ENCODE measurements at places on chromosomes 6 and 20.

- no peak for DNase-seq
Observed at GRCh38 chr6:53107091-53107490, 41.5 kb downstream of the GCM1 start.

DNA sequence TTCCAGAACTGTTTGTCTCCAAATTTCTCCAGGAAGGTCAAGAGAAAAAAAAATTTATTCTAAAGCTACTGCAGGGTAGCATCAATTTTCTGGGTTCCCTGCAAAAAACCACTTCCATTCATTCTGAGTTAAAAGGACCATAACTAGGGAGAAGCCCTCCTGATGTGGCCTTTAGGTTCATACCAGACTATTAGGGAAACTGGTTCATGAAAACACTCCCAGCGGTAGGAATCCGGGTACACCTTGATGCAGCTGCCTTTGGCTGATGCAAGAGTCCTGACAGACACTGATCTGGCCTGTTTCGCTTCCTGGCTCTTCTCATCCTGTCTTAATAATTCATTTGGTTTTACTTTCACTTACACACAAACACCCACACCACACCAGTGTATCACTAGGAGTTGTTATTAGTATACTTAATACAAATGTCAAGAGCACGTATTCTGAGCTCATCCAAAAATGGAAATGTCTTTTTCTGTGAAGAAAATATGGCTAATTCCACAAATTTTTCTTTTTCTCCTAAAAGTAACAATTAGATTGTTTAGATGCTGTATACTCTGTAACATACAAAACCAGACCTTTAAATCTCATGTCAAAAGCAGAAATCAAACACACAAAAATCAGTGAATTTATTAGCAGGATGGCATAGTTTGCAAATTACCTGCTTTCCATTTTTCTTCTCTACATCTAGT, 38.4 kb upstream of the ARHGAP18 start:
- peak; percentile 70 for DNase-seq

DNA sequence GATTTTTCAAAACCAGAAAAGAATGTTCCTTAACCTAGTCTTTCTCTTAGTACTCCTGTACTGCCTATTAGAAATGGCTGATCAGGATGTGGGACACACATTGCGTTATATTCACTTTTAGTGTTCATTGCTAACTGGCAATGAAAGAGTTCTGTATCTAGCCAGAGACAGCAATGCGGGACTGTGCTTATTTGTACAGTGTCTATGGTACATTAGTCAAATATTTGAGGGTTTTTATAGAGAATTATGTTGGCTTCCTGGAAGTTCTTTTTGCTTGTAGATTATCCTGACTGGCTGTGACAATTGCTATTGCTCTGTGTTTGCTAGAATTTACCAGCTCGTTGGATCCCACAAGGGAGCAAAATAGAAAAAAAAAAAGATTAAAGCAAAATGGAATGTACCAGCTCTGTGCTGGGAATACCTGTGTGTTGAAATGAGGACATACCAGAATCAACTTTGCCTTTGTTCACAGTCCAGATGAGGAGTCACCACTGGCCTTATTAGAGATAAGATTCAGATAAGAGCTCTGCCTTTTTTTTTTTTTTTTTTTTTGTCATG, 22.4 kb upstream of the IFNGR1 start:
- DNase-seq = no peak

DNA sequence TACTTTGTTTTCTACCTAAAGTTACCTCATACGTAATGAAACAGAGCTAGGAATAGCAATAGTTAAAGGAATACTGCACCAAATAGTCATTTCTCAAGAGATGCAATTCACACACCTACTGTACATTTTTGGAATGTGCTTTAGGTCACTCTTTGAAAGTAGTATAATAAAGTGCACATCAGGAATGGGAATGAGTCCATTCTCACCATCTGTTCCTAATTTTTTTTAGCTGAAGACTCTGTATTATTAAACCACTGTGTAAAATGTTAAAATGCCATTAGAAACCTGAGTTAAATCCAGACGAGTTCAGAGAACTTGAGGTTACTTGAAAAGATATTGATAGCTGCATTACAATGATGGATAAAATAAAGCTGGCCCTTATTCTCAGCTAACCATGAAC, 51.9 kb upstream of the EPHA7 start:
- no peak for DNase-seq

GRCh38 chr20:58634059-58634458, 17.0 kb upstream of the STX16 start:
- no peak for DNase-seq

DNA sequence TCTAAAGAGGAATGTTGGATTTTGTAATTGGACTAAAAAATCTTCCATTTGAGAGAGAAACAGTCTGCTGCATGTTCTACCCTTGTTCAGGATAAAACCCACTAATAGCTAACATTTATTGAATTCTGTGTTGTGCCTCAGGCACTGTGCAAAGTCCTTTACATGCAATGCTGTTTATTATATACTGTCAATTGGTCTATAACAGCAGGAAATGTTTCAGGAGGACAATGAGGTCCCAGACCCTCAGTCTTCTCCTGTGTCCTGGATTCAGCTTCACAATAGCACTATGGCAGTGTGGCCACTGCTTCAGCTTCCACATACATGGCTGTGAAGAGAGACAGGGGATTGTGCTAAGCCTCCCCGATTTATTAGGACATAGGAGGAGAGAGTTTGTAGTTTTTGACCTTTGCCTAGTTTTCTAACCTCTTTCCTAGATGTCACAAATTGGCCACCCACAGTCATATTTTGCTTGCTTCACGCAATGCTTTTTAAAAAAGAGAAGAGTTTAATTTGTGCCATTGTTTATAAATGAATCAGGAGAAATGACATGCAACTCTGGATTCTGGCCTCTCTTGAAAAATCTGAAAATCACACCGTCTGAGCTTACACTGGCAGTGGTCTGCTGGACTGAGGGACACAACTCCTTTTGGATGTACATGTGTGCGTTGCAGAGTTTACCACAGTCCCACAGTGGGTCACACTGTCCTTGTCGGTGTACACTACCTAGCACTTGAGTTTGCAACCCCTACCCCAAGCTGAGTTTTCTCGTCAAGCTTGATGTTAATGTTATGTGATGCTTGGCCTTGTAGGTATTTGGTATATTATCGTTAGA, 11.3 kb downstream of the PTPN1 start:
- DNase-seq = no peak

GRCh38 chr20:52422574-52423336, 231.2 kb upstream of the ZFP64 start:
- DNase-seq = no peak

DNA sequence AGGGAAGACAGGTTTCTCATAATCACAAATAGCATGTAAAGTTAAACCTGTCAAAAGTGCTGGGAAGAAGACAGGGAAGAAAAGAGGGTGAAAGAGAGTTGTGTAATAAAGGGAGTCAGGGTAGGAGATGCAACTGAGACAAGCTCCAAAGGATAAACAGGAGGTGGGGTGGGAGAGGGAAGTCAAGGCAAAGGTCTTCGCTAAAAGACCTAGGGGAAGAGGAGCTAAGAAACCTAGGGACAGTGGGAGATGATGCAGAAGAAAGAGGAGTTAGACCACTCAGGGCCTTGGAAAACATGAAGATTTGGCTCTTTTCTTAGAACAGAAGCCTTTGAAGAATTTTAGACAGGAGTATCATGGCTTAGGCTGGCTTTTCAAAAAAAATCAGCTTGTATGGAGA, 7.0 kb downstream of the PRR3 start:
- DNase-seq = no peak

GRCh38 chr6:26611599-26611998, 14.8 kb downstream of the ABT1 start:
- no peak for DNase-seq

DNA sequence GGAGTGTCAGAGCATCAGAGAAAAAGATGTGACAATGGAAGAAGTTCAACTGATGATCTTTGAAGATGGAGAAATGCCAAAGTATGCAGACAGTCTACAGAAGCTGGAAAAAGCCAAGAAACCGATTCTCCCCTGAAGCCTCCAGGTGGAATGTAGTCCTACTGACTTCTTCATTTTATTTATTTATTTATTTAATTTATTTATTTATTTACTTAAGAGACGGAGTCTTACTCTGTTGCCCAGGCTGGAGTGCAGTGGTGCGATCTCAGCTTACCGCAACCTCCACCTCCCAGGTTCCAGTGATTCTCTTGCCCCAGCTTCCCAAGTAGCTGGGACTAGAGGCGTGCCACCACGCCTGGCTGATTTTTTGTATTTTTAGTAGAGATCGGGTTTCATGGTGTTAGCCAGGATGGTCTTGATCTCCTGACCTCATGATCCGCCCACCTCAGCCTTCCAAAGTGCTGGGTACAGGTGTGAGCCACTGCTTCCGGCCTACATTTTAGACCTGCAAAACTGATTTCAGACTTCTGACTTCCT, 2.2 kb upstream of the RPF2 start:
- DNase-seq = no peak

DNA sequence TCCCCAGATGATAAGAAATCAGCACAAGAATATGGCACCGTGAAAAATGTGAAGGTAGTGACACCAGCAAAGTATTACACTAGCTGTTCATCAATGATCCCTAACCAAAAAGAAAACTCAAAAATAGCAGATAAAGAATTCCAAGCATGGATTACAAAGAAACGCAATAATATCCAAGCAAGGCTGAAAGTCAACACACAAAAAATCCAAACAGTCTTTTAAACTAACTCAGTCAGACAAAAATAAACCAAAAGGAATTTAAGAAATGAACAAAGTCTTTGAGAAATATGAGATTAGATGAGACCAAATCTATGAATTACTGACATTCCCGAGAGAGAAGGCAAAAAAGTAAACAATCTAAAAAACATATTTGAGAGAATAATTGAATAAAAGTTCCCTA, 976.1 kb upstream of the MAP3K7 start:
- DNase-seq = no peak

- no peak for DNase-seq
Observed at GRCh38 chr6:1784422-1784884, 174.7 kb downstream of the FOXC1 start.

GRCh38 chr6:13776602-13777001, 37.8 kb downstream of the MCUR1 start:
- no peak for DNase-seq

DNA sequence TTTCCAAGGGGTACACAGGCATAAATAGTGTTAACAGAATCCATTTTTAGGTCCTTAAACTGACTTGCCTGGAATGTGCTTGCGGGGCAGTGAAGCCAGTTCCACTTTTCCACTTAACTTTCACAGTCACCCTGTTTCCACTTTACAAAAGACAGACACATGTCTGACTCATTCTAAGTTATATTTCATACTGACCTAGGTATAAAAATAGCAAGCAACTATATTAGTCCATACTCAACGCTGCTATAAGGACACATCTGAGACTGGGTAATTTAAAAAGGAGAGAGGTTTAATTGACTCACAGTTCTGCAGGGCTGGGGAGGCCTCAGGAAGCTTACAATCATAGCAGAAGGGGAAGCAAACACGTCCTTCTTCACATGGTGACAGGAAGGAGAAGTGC, 88.2 kb downstream of the MTFR2 start:
- no peak for DNase-seq

DNA sequence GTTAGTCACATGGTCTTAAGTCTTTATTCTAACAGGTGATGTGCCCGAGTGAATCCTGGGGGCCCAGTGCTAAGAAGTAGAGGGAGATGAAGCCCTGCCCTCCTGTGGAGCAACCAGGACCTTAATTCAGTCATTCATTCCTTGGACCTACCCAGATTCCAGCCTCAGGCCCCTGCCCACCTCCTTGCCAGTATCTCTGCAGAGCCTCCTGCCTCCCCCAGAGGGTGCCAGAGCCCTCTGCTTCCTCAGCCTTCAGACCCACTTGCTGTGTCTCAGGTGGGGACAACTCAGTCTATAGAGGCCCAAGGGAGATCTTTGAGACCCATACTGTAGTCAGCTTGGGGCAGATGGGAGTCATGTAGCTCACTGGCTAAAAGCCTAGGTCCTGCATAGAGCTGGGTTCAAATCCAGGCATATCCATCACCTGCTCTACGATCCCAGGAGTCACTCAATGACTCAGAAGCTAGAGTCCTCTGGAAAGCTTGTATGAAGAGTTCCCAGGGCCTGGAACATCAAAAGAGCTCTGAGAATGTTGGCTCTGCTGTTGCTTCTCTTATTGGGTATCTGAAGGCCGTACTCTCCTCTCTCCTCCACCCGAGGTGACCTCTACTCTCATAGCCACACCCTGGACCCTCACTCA, 3.9 kb upstream of the SIGLEC1 start:
- DNase-seq = peak; percentile 15

GRCh38 chr6:119204719-119205118, 126.3 kb upstream of the FAM184A start:
- no peak for DNase-seq

DNA sequence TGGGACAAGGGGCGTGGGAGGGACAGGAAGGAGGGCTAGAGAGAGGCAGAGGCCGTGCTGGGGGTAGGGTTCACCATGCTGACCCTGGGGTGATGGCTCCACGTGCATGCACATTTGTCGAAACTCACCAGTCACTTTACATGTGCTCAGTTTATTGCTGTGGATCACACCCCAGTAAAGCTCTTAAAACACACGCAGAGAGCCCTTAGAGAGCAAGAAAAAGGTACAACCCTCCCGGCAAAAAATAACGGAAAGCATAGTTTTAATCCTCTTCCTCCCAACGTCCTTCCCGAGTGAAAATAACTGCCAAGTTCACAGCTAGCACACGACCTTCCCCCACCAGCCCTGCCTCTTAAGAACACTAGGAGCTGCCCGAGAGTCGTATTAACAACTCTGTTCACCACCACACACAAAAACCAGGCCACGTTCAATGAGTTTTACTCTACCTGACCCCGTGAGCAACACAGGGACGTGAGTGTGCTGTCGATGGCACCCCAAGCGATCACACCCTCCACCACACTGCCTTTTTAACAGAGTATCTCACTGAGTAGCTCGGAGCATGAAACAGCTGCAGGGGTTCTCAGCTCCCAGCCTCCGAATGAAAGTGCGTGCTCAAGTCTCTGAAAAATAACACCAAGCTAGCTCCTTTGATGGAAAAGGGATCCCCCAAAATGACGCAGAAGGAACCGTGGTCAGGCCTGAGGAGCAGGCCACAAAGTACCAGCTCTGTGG, 39.7 kb downstream of the TAF4 start:
- DNase-seq = no peak

All from CD4-positive, alpha-beta T cell treated with Interleukin-21 for 1 hour (primary cell).